ENCODE measurements at places on chromosomes 6 and 20. TPM values are rescaled to one million over a fixed set of nuclear protein-coding genes. Genes with fewer than 3 reads are reported as not detected.

DNA sequence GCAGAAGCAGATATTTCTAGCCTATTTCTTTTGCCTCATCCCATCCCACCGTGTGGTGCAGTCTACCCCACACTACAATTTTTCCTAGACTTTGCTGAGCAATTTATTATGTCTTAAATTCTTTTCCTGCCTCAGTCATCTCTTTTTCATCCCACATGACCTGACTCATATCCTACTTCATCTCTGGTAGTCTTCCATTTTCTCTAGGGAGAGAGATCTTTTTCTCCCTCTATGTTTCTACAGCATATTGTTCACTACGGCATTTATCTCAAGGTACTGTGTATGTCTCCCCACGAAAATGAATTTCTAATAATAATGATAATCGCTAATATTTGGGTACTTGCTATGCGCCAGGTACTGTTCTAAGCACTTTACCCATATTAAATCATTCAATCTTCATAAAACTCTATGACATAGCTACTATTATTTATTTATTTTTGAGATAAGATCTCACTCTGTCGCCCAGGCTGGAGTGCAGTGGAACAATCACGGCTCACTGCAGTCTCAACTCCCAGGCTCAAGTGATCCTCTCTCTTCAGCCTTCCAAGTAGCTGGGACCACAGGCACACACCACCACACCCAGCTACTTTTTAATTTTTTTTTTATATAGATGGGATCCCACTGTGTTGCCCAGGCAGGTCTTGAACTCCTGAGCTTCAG, 15.6 kb downstream of the PDSS2 start:
- no peak for DNase-seq

GRCh38 chr6:101011186-101011585, 130.1 kb upstream of the ASCC3 start:
- DNase-seq, result peak; percentile 37

DNA sequence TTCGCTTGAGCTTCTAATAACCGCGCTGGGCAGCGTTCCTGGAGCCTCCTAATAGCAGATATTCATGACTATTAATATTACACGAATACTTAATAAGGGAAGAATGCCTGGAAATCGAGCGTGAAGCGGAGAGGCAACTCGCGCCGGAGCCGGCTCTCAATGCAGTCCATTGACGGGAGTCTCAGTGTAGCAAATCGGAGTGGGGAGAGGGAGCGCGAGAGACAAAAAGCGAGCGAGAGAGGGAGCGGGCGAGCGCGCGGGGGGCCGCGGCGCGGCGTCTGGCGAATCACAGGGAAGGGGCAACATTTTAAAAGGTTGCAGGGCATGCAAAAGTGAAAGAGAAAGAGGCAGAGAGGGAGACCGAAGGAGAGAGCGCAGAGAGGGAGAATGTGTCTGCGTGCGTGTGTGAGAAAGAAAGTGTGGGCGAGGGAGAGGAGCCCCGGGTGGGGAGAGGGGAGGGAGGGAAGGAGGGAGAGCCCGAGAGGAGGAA, 2.9 kb downstream of the TFAP2A start:
- peak; percentile 75 for DNase-seq

DNA sequence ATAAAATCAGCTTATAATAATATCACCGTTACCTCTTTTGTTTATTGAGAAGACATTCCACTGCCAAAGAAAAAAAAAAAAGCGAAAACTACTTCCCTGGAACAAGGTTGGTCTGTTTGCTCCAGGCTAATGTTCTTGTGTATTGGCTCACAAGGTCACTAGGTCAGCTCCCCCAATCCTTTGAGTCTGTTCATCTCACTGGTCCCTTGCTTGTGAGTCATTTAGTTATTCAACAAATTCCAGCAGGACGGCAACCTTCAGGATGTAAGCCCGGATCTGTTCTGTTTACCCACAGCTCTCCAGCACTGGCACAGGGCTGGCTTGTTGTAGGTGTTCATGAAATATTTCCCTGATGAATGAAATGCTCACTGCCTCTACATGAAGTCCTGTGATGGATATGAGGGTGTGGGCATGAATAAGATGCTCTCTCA, 3.3 kb downstream of the ARHGAP40 start:
- peak; percentile 77 for DNase-seq

DNA sequence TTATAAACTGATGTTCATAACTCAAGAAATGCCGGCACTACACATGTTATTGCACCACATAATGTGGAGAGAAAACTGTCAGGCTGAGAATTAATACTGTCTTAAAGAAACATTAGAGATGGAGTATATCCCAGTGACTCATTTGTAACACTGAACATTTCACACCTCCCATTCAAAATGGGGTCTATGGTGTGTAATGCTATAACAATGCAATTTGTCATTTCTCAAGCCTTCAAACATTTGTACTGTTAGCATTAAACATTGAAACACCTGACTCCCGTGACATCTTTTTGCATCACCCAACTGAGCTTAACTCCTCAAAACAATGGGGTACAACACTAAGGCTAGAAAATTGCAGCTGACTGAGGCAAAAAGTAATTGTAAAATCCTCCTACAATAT, 151.7 kb downstream of the DST start:
- peak; percentile 67 for DNase-seq

GRCh38 chr6:170460641-170461040, 92.5 kb downstream of the PSMB1 start:
- no peak for DNase-seq

DNA sequence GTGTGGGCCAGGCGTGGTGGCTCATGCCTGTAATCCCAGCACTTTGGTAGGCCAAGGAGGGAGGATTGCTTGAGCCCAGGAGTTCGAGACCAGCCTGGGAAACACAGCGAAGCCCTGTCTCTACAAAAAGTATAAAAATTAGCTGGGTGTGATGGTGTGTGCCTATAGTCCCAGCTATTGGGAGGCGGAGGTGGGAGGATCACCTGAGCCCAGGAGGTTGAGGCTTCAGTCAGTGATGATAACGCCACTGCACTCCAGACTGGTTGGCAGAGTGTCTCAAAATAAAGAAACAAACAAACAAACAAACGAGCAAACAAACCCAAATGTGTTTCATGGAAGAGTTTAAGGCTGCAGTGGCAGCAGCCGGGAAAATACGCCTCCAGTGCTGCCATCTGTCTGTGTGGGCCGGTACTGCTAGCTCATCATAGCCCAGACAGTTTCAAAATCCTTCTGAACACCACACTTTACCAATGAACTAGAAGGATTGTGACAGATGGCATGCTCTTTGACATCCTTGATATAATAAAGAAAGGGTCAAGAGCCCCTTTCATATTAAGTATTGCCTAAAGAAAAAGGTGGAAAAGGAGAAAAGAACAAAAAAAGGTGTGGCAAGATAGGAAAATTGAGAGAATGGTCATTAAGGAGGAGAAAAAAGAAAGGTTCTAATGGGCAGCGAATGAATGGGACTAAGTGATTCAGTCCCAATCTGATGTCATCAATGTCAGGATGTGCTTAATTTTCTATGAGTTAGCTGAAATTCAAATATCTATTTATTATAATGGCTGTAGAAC, 298.6 kb downstream of the SYNE1 start:
- no peak for DNase-seq

GRCh38 chr6:30399390-30400058, 54.6 kb downstream of the RPP21 start:
- DNase-seq, result peak; percentile 72

GRCh38 chr6:27867945-27868300, 44.3 kb downstream of the OR2B2 start:
- peak; percentile 16 for DNase-seq

DNA sequence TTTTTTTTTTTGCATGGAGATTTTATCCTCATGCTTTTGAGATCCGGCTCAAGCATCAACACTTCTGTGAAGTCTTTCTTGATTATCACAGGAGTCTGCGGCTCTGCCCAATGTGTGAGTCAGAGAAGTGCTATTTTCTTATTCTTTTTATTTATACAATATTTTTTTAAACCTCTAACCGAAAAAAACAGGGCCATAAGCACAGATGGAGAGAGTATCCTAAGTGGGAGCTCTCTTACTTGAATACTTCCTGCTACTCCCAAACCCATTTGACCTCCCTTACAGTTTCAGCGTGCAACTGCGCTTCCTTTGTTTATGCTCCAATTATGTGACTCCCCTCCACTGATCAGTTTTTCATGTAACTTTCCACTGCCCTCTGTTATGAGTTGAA, 8.7 kb upstream of the ATXN1 start:
- DNase-seq, result peak; percentile 70

- DNase-seq, result no peak
These were observed 5.6 kb upstream of the FAM50B start for GRCh38 chr6:3843379-3844096.

DNA sequence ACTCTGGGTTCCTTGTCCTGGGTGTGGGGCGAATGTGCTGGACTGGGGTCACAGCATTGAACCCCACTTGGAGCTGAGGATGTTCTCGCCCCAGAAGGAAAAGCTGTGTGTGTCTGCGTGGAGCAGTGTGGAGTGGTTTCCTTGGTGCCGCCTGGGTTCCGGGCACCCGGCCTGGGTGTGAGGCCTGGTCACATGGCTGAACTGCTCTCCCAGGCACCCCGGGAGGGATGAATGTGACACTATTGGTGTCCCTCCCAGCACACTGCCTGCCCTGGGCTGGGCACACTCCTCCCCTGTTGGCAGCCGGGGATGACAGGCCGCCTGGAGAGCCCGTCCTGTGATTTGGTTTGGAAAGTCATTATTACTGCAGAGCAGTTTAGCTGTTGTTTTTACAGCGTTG, 12.3 kb downstream of the MYT1 start:
- DNase-seq, result no peak

- DNase-seq, result no peak
These were observed 5.3 kb upstream of the DNAAF9 start for GRCh38 chr20:3412600-3413392.

DNA sequence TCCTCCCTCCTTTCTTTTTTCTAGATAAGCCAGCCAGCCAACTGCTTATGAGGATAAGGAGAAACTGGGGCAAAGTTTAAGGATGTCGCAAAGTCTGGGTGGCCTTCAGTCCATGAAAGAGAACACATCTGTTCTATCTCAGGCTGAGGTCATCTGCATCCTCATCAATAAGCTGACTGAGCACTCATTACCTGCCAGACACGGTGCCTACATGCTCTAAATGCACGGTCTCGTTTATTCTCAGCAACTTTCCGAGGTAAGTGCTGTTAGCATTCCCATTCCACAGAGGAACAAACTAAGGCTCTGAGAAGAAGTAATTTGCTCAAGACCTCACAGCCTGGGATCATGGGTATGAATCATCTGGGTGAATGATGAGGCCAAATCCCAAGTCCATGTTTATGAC, 133.1 kb downstream of the BCAS1 start:
- DNase-seq, result no peak

DNA sequence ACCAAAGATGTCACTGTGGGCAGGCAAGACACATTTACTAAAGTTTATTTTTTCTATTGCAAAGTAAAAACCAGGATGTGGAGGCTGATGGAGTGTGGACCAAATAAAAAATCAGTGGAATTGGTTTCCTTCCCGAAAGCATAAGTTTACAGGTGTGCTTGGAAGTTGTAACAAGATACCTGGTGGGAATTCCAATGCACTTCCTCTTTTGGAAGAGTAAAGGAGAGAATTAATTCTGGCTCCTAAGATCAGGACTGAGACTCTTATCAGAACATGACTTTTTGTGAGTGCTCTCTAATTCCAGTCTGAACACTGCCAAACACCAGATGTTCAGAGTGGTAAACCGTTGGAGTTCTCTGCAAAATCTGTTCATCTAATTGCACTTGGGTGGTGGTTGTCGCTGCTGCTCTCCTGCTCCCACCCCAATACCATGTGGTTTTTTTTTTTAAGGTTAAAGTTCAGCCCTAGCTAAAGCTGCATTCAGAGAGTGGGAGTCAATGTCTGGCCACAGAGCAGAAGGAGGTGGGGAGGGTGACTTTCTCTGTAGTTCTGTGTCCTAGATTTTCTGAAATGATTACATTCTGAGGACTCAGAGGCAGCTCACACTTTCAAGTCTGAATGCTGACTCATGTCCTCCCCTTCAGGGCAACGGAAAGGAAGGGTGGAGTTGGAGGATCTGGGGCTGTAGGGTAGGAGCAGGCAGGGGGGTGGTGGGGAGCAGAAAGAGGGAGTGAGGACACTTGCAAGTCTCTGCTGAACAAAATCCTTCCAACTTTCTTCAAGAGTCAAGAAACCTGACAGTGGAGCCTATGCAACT, 275.8 kb upstream of the PRDM1 start:
- DNase-seq, result peak; percentile 90

DNA sequence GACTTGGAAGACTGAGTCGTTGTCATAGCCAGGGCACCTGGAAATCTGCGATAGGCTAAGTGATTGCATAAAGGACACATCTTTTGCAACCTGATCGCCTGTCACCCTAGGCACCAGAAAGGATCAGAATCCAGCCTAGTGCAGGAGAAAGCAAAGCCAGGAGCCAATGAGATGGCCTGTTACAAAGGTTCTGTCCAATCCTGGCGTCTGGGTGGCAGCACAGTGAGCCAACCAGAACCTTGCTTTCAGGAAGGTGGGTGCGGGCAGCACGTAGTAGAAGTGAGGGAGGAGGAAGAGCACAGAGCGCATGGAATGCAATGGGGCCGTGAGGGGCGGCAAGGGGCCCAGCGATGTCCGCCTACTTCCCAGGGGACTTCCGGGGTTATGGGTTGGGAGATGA, 120.4 kb upstream of the GGTLC1 start:
- no peak for DNase-seq

DNA sequence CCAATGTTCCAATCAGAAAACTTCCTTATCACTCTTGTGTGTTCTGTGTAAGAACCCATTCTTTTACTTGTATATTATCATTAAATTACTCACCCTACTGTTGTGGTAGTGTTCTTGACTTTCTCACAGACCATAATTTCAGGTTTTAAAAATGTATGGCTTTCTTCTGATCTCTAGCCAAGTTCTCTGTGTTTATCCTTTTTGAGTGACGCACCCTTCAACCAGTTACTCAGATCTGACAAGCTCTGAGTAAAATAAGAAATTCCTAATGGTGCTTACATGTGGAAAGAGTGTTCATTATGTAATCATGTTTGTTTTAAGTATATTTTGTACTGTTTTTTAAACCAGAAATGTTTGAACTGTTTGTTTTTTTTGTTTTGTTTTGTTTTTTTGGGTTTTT, 11.0 kb downstream of the TBPL1 start:
- peak; percentile 90 for DNase-seq

DNA sequence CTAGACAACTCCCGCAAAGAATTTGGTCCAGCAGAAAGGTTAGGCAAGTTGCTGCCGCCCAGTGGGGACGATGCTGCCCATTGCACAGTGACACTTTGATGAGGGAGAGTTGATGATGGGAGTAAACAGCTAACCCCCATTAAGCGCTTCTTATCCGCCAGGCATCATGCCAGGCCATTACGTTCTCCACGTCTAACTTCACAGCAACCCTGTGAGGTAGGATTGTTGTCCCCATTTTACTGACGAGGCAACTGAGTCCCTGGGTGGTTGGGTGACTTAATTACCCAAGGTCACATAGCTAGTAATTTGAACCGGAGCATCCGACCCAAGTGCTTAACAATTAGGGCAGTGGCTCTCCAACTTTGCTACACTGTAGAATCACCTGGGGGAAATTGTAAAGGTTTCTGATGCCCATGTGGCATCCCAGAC, 738 bp downstream of the RALGAPB start:
- DNase-seq, result no peak

GRCh38 chr20:20134941-20135575, 82.7 kb downstream of the CFAP61 start:
- no peak for DNase-seq

GRCh38 chr6:39496915-39497314, 174.4 kb upstream of the KCNK16 start:
- no peak for DNase-seq

Gene RNF144B
- 17.5 TPM for total RNA-seq

Gene CGA
- total RNA-seq, result not detected

Gene FAM217A
- not detected for total RNA-seq

Gene FRK
- 2.5 TPM for total RNA-seq

Gene SCRT2
- total RNA-seq, result not detected

Gene ZBTB46
- 0.21 TPM for total RNA-seq

Gene GRIK2
- total RNA-seq, result not detected

Gene UFL1
- total RNA-seq, result 18.5 TPM

Gene MAS1
- not detected for total RNA-seq
